Mesangial cell (primary cell): ENCODE measurements at places on chromosomes 13 and 19. TPM values are rescaled to one million over a fixed set of nuclear protein-coding genes. Genes with fewer than 3 reads are reported as not detected.

The GPR180 gene
- total RNA-seq = 4.4 and 7.2 TPM in 2 replicates

The CACNA1A gene
- 0.16 and 0.25 TPM in 2 replicates for total RNA-seq

The KLK2 gene
- total RNA-seq = not detected in 2 replicates

The SHC2 gene
- total RNA-seq = 0.16 and 3.4 TPM in 2 replicates

The WTIP gene
- 21.5 and 36.4 TPM in 2 replicates for total RNA-seq

The CYP2A13 gene
- not detected in 2 replicates for total RNA-seq

The S1PR4 gene
- total RNA-seq = 0.38 TPM in 1 of 2 replicates, not detected in the other

The POSTN gene
- 61.6 and 94.2 TPM in 2 replicates for total RNA-seq

The ANGPTL8 gene
- not detected in 2 replicates for total RNA-seq

The OR7A5 gene
- total RNA-seq = not detected in 2 replicates

The NCAN gene
- not detected in 2 replicates for total RNA-seq

The PLK5 gene
- total RNA-seq = 0.13 TPM in 1 of 2 replicates, not detected in the other

The KLK14 gene
- total RNA-seq = 0.81 TPM in 1 of 2 replicates, not detected in the other

The SLC17A7 gene
- total RNA-seq = under 0.01 TPM in 2 replicates

The DEDD2 gene
- 28.5 and 38.4 TPM in 2 replicates for total RNA-seq

The FLT1 gene
- total RNA-seq = 1.3 and 3.9 TPM in 2 replicates

The CCL25 gene
- not detected in 2 replicates for total RNA-seq

The KLK3 gene
- total RNA-seq = not detected in 2 replicates

The BCAM gene
- total RNA-seq = 8.5 and 205 TPM in 2 replicates

The CATSPERD gene
- total RNA-seq = not detected in 2 replicates

The CNFN gene
- total RNA-seq = 3.4 and 5.2 TPM in 2 replicates
